ENCODE measurements at places on chromosomes 13 and 19.
A peak's percentile ranks its signal among the peaks of the same experiment; 100 is the strongest.

DNA sequence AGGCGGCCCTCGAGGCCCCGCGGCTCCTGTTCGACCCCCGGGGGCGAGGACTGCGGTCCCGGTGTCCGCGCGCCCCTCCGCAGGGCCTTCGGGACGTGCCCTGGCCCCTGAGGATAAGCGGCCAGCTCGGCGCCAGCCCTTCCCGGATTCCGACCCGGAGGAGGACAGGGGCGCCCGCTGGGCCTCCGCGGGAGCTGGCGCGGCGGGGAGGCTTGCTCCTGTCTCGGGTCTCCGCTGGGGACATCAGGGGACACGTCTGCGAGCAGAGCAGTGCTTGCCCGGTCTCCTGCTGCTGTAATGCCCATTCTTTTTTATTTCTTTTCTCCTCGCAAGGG is 829 bp downstream of the B3GLCT start:
- no peak for DNase-seq

GRCh38 chr13:80101040-80101439 is 239.9 kb downstream of the SPRY2 start:
- DNase-seq = no peak

- DNase-seq = no peak
Observed at GRCh38 chr19:52889076-52889475, 8.4 kb downstream of the ZNF320 start.

GRCh38 chr13:53066411-53066810 is 37.8 kb downstream of the OLFM4 start:
- DNase-seq = no peak

GRCh38 chr13:31521435-31521834 is 217.9 kb upstream of the RXFP2 start:
- DNase-seq = no peak

- no peak for DNase-seq
Observed at GRCh38 chr13:68440874-68441273, 1210.7 kb upstream of the PCDH9 start.

- DNase-seq = peak; percentile 21
Observed at GRCh38 chr13:113493315-113493951, 2.9 kb upstream of the DCUN1D2 start.

DNA sequence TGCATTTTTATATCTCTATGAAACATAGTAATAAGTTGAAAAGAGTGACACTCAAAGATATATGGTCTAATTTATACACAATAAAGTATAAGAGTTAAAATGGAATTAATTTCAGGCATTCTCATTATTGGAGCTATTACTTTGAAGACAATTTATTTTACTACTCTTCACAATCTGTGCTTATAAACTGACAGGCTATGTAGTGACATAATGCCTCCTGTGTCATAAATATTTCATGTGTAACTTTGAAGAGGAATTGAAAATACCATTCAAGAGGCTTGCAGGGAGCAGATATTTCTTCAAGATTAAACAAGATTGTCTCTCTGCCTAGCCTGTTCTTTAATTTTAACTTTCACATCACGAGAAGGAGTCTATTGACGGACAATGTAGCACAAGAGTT is 1881.5 kb upstream of the PCDH20 start:
- DNase-seq = no peak

DNA sequence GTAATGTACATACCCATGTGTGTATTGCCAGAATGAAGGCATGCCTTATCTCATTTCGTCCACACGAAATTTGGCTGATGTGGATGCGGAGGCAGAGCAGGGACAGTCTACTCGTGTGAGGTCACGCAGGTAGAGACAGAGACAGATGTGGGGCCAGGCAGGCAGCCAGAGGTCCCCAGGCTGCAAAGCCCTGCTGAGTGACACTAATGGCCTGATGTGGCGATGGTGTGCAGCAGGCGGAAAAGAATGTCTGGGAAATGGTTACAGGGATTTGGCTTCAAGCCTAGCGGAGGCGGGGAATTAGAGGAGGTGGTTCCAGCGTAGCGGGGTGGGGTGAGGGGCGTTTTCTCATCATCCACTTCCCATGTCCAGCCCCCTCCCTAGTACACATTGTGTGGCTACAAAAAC is 4.2 kb upstream of the IZUMO2 start:
- no peak for DNase-seq

- DNase-seq = no peak
Observed at GRCh38 chr19:18173054-18173571, 500 bp upstream of the IFI30 start.

- DNase-seq = no peak
Observed at GRCh38 chr19:14237014-14237941, 31.3 kb upstream of the ADGRL1 start.

DNA sequence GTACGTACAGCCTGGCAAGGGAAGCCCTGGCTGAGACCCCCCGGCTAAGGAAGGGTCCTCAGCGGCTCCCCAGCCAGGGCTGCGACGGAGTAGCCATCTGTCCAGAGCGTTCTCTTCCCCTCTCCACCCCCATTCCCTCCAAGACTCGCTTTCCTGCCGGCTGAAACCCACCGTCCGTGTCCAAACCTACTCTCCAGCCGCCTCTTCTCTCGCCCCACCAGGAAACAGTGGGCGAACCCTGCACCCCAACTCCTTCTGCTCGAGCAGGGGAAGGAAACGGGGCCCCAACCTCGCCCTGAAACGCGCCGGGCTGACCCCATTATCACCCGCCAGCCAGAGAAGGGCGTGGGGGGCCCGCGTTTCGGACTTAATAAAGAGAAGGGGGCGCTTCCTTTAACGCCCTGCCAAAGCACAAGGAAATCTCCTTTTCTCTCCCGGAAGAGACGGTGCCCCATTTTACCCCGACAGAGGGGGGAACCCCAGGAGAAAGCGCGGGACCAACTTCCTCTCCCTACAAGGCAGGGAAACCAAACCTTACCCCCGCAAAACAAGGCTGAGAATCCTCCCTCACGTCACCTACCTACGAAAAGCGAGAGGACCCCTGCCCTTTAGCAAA is 2.5 kb downstream of the ZC3H4 start:
- no peak for DNase-seq

GRCh38 chr13:52051400-52051799 is 26.9 kb downstream of the UTP14C start:
- no peak for DNase-seq

GRCh38 chr19:2587001-2587719 is 111.2 kb downstream of the GADD45B start:
- DNase-seq = no peak

GRCh38 chr13:47426126-47426849 is 529.4 kb upstream of the HTR2A start:
- no peak for DNase-seq

DNA sequence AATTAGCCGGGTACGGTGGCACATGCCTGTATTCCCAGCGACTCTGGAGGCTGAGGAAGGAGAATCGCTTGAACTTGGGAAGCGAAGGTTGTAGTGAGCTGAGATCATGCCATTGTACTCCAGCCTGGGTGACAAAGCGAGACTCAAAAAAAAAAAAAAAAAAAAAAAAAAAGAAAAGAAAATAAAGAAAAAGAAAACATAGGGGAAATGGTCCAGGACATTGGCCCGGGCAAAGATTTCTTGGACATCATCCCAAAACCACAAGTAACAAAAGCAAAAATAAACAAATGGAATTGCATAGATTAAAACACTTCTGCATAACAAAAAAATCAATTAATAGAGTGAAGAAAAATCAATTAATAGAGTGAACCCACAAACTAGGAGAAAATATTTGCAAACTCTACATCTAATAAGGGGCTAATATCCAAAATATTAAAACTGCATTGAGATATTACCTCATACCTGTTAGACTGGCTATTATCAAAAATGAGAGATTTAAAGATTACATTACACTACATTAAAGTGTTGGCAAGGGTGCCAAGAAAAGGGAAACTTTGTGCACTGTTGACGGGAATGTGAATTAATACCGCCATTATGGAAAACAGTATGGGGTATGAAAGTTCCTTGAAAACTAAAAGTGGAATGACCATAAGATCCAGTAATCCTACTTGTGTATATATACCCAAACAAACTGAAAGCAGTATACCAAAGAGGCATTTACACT is 18.5 kb upstream of the ABCC4 start:
- no peak for DNase-seq

DNA sequence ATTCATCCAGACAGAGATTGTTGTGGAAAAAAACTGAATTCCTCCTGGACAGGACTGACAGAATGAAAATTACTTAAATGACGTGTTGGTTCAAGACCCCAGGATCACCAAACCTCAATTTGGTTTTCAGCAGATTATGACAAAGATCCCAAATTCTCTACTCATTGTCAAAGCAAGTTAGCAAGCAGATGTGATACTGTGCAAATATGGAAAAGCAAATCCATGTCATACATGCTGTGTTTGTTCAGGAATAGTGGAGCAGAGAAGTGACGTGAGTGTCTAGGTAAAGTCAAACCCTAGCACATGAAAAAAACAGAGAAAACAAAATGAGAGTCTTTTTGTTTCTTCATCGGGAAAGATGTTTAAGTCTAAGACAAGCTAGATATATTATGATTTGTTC is 169.2 kb upstream of the NBEA start:
- DNase-seq = no peak

DNA sequence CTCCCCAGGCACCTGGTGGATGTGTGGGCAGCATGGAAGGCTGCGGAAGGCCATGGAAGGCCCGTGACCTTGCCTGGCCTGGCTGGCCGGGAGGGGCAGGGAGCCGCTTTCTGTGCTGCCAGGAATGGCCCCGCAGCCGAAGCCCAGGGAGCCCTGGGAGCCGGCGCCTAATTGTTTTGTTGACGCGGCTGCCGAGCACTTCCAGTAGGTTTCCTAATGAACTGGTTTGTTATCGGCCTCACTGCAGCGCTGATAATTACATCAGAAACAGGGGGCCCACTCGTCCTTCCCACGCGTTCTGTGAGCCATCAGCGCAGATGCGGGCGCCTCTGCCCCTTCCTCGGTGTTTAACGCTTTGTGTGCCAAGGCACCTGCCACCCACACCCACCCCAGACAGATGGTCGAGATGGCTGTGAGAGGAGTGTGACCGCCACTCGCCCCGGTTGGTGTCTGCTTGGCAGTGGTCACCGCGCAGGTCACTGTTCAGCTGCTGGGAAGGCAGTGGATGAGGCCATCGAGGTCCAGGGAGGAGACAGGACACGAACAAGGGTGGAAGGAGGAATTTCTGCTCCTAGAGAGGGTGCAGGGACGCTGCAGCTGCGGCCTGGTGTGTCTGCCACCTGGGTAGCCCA is 124.5 kb downstream of the KDM4B start:
- no peak for DNase-seq

GRCh38 chr13:110341445-110342244 is 34.6 kb downstream of the COL4A2 start:
- DNase-seq = no peak

- DNase-seq = no peak
Observed at GRCh38 chr19:47813304-47813994, 8.3 kb upstream of the CRX start.

DNA sequence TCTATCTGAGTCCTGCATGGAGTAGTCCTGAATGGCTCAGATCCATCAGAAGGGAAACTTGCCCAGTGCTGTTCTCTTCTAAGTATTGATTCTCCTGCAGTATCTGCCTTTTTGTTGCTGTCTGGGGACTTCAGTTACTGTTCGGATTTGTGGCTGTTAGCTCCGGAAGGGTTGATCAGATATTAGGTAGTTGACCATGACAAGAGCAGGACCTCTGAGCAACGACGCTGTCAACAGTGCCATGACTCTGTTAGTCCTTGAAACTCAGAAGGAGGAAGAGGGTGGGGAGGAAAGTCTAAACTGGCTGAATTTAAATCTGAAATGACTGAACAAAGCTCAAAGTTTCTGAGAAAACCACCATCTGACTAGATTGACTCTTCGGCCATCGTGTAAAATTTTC is 42.2 kb downstream of the CCNE1 start:
- no peak for DNase-seq

- no peak for DNase-seq
Observed at GRCh38 chr13:111914241-111915103, 152.5 kb upstream of the SOX1 start.

- no peak for DNase-seq
Observed at GRCh38 chr19:1284293-1284978, 1.2 kb upstream of the EFNA2 start.

- no peak for DNase-seq
Observed at GRCh38 chr13:94620286-94620896, 18.7 kb downstream of the GPR180 start.

GRCh38 chr13:54965881-54966280 is 1937.3 kb downstream of the OLFM4 start:
- no peak for DNase-seq

DNA sequence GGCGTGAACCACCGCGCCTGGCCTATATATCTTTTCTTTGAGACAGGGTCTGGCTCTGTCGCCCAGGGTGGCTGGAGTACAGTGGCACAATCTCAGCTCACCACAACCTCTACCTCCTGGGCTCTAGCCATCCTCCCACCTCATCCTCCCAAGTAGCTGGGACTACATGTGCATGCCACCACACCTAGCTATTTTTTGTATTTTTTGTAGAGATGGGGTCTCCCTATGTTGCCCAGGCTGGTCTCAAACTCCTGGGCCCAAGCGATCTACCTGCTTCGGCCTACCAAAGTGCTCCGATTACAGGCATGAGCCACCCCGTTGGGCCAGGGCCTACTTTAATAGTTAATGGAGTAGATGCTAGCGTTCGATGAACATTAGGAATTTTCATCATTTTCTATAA is 3.4 kb downstream of the TNPO2 start:
- no peak for DNase-seq

- DNase-seq = no peak
Observed at GRCh38 chr19:55251341-55252081, 7.3 kb downstream of the PPP6R1 start.

DNA sequence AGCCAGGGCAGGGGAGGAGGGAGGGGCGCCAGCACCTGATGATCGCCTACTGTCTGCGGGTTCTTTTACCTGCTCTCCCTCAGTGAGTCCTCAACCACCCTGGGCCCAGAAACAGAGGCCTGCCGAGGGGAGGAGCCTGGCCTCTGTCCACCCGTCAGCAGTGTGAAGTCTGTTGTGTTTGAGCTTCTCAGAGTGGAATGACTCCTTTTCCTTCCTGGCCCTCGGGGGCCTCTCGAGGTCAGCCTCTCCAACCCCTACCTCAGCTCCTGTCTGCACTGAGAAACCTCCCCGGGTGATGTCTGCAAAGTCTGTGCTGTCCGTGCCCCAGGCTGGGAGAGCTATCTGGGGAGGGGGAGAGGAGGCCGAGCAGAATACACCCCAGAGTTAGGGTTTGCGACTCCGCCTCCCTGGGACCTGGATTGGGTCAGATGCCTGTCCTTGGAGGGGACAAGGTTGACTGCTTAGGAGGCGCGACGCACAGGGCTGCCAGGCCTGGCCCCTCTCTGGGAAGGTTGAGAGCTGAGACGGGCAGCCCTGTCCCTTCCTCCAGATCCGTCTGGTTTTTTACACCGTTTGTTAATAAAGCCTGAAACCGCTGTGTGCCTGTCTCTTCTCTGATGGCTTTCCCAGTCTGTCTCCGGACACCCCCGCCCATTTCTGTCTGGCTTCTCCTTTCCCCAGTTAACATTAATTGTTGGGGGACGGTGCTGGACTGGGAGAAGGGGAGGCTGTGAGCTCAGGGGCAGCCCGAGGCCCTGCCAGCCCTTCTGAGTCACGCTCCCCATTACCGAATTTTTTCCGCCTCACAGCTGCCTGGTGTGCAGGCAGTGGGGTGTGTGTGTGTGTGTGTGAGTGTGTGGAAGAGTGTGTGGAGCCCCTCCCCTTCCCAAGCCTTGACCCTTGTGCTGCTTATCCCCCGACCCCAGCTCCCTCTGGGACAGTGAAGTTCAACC is 989 bp upstream of the SSC5D start:
- peak; percentile 59 for DNase-seq

Measured in T1000 (cell line).